ENCODE measurements at places on chromosomes 2 and 18.

DNA sequence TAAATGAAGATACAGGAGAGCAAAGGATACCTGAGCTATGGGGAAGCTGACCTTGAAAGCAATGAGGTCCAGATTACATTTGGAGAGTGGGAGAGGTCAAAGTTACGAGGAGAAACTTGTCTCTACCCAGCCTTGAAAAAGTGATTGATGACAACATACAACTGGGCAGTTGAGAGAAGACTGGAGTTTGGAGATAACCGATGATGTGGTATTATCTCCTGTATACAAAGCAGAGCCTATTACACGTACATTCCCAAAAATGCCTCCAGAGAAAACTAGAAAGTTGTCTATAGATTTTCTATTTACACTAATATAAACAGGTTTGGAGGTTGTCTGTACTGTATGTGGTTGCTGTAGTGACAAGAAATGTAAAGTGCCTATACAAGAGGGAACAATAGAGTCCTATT lies 28.3 kb downstream of the ARL5A start:
- no peak for DNase-seq

DNA sequence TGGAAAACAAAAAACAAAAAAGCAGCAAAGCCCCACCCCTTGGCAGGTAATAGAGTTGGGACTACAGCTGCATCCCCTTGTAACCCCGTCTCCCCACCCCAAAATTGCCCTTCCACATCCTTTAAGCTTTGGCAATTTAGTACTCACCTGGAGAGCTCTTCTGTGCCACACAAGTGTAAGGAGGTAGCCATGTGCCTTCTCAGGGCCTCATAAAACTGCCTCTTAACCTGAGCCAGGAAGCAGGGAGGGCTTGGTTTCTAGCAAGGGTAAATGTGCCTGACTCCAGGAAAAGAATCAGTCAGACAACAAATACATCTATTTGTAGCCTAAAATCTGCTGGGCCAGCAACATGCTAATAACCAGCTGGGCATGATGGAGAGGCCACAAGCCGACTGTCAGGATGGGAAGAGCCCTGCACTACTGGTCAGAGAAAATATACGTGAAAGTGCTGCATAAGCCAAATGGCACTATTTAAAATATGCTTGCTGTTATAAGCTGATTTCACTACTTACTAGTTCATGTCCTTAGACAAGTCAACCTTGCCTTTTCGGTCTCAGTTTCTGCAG lies 46.3 kb downstream of the NOP58 start:
- no peak for DNase-seq

- no peak for DNase-seq
These were observed 144.3 kb downstream of the ATAD2B start for GRCh38 chr2:23782646-23783045.

DNA sequence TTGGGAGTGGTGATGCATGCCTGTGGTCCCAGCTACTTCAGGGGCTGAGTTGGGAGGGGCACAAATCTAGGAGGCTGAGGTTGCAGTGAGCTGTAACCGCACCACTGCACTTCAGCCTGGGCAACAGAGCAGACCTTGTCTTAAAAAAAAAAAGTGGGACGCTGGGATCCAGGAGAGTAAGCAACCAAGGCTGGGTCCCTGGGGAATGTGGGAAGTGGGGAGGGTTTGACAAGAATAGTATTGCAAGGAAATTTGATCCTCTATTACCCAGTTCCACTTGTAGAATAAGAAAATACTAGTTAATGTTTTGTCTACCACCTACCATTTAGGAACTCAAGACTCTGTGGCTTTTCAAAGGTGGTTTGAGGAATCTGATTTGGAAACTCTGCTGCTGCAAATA lies 21.1 kb upstream of the DYTN start:
- DNase-seq: no peak

DNA sequence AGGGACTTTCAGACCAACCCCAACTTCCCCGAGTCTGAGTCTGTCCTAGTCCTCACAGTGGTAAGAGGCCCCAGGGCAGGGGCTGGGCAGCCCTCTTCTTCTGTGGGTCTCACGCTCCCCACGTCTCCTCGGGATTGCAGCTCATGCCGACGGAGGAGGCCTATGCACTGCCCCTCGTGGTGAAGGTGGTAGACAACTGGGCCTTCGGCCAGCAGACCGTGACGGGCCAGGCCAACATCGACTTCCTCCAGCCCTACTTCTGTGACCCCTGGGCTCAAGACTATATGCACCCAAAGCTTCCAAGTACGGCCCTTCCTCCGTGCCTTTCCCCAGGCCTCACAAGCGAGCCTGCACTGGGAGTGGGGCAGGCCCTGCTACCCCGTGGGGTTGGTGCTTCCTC lies 44.3 kb downstream of the LMAN2L start:
- no peak for DNase-seq

- DNase-seq: no peak
These were observed 28.9 kb downstream of the RTTN start for GRCh38 chr18:70176537-70176936.

DNA sequence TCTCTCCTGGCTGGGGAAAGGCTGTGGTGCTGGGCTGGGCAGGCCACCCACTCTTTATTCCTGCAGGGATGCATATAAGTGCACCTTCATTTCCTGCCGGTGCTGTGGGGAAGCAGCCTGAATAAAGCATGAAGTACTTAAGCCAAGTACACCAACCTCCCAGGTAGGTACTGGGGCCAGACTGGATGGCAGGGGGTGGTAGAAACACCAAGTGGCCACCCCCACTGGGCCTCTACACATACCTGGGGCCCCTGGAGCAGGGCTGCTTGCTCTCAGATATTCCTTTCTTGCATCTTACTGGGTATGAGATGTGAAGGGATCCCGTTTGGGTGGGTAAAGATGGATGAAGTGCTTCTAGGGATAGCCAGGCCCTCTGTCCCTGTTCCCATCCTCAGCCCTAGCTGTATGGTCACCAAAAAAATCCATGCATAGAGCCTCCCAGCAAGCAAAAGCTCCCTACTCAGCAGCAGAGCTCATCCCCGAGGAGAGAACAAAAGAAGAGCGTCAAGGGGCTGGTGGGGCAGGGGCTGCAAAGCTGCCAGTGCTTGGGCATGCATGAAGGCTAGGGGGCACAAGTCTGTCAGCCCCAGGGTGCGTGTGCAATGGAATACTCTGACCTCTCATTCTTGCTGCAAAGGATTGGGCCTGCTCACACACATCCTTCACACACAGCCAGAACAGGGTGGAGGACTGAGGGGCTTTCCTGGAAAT lies 22.0 kb downstream of the CCT7 start:
- DNase-seq: no peak

DNA sequence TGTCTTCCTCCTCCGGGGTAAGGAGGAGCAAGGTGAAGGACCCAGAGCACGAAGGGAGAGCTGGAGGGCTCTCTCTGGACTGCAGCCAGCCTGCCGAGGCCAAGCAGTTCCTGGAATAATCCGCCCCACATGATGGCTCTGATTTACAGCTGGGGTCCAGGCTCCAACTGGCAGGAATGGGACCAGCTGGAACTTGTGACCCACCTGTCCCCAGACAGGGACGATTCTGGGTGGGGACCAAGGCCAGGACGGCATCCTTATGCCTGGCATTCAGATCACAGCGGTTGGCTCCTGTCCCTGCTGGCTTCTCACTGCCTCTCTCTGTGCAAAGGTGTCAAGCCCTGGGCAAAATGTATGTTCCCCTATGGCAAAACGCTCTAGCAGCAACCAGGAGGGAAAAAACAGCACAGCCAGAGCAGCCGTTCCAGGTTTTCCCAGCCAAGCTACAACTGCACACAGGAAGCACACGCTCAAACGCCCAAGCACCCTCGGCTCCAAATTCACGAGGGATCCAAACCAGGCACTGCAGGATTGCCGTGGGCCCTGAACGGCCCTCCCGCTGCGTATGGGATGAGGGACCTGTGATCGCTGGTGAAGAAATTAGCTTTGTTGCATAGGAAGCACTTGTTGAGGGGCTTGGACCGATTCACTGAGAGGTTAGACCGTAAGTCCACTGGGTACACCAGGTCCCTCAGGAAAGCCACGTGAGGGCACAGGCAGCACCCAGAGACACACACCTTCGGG lies 35.8 kb downstream of the FAM178B start:
- no peak for DNase-seq

DNA sequence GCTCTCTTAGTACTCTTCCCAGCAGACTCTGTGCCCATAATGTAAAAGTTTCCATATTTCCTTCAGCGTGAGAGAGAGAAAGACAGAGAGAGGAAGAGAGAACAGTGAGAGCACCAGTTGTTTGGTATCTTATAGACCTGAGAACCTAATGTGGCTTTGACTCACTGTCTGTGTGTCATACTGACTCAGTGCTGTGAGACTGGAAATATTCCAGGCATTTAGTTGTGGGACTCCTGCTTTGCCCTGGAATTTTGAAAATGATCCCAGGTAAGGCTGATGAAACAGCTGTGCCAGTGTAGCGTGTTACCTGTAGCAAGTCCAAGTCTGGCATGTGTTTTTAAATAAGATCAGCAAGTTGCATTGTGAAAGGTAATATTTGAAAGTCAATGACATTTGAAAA lies 87.9 kb upstream of the KCNH7 start:
- no peak for DNase-seq

GRCh38 chr2:202037086-202037485 lies 3.4 kb downstream of the FZD7 start:
- DNase-seq: no peak

DNA sequence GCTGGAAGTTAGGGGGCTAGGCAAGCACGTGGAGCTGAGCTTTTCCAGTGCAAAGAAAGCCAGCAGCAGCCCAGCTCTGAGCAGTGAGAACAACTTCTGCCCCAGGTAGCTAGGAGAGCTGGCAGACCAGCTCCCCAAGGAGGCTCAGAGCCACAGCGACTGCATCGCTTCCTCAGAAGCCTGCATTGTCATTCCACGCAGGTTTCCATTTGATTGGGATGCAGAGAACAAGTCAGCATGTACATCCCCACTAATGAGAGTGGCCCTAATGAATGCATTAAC lies 45.1 kb downstream of the C1QL2 start:
- DNase-seq: no peak

DNA sequence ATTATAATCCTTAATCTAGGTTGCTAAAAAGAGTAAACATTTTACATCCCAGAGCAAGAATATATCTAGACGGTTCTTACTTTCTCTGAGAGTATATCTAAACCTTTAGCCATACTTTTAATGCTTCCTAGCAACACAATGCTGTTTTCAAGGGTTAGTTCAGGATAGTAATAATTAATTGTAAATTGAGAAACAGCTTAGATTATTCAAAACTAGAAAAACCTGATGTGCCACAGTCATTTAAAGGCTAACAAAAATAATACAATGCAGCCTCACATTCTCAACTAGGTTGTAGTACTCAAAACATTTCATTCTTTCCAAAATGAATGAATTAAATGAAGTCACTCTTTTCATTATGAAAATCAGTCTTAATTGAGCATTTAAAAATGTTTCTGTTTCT lies 103.2 kb upstream of the OTX1 start:
- DNase-seq: no peak

- no peak for DNase-seq
These were observed 12.1 kb downstream of the RNF149 start for GRCh38 chr2:101296371-101296770.

GRCh38 chr2:71801556-71801955 lies 346.1 kb downstream of the CYP26B1 start:
- no peak for DNase-seq

DNA sequence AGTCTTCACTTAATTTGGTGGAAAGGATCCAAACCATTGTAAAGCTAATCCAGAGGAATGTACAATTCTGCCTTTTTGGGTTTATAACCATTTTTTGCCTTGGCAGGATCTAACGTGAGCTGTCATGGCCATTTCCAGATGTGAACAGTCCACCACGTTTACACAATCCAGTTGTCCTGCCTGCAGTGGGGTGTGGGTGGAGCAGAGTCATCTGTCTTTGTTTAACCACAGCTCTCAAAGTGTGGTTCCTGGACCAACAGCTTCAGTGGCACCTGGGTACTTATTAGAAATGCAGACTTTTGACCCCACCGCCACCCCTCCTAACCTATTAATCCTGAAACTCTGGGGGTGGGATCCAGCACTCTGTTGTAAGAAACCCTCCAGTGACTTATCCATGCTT lies 35.9 kb downstream of the FHOD3 start:
- no peak for DNase-seq

DNA sequence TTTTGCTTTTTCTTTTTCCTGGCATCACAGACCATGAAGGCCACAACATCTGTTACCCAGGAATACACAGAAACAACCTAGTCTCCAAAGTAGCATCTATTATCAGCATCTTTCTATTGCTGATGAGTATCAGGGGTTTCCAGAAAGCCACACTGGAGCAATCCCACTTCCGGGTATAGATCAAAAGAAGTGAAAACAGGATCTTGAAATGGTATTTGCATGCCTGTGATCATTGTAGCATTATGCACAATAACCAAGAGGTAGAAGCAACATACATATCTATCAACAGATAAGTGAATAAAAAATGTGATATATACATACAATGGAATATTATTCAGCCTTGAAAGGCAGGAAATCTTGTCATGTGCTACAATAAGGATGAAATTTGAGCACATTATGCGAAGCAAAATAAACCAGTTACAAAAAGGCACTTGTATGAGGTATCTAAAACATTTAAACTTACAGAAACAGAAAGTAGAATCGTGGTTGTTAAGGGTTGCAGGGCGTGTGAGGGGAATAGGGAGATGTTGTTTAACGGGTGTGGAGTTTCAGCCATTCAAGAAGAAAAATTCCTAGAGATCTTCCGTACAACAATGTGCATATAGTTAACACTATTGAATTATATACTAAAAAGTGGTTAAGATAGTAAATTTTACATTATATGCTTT lies 115.1 kb downstream of the KCNE4 start:
- DNase-seq: no peak

GRCh38 chr2:53432936-53433335 lies 334.7 kb upstream of the CHAC2 start:
- no peak for DNase-seq

GRCh38 chr2:68428746-68429145 lies 38.3 kb downstream of the FBXO48 start:
- DNase-seq: no peak

GRCh38 chr2:25041307-25041927 lies 459 bp upstream of the EFR3B start:
- no peak for DNase-seq

DNA sequence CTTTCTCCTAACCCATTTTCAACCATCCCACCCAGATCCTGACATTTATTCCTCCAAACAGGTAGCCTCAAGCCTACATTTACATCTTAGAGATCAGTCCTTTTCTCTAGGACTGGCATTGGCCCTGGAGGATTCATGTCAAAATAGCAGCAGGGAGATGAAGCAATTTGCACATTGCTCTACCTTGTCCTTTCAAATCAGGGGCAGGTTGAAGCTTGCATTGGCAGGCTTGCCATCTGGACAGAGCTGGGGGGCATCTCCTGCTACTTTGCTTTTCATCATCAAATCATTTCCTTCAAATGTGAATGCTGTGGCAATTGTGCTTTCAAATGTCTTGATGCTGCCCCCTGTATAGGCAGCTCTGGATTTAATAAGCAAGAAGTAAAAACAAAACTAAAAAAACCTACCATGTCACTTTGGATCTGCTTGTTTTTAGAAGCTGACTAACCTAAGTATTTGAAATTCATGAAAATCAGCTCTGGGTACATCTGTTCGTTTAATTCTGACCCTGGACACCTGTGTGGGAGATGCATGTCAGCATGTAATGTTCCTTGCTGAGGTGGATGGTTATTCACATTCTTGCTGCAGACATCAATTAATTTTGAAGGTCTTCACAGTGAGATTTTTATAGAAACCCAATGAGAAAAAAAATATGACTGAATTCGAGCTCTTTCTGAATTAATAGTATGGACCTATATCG lies 47.9 kb downstream of the KIF5C start:
- no peak for DNase-seq

Measured in activated CD8-positive, alpha-beta memory T cell treated with anti-CD3 and anti-CD28 coated beads for 4 hours (primary cell).